ENCODE measurements at places on chromosomes 12 and 14. TPM values are rescaled to one million over a fixed set of nuclear protein-coding genes. Genes with fewer than 3 reads are reported as not detected.

IGFBP6 gene
- 231 TPM for total RNA-seq

TRHDE gene
- not detected for total RNA-seq

RPGRIP1 gene
- total RNA-seq = not detected

LRRC10 gene
- total RNA-seq = not detected

VWF gene
- total RNA-seq = 0.06 TPM

SERPINA6 gene
- not detected for total RNA-seq

TMEM119 gene
- 1.9 TPM for total RNA-seq

PAN2 gene
- 17.3 TPM for total RNA-seq

IL22 gene
- total RNA-seq = not detected

ACRBP gene
- total RNA-seq = 0.32 TPM

IL23A gene
- 0.29 TPM for total RNA-seq

MPHOSPH9 gene
- total RNA-seq = 67.5 TPM

Data from LHCN-M2 (cell line).